ENCODE measurements at places on chromosomes 1 and 21.

DNA sequence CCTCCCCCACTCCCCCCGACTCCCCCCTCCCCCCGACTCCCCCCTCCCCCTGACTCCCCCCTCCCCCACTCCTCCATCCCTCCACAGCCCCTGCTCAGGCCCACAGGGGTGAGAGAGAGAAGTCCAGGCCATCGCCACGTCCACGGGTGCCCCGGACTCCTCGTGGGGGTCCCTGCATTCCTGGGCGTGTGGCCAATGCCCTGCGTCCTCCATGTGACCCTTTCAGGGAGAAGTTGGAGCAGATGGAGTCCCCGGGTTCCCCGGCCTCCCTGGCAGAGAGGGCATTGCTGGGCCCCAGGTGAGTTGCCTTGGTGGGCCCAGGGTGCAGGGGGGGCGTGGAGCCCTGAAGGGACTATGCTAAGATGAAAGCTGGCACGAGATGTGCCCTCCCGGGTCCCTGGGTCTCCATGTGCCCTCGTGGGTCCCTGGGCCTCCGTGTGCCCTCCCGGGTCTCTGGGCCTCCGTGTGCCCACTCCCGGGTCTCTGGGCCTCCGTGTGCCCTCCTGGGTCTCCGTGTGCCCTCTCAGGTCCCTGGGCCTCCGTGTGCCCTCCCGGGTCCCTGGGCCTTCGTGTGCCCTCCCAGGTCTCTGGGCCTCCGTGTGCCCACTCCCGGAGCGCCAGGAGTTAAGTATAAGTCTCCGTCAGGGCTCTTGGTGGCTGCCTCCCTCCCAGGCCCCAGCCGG is 52.0 kb downstream of the SLC19A1 start:
- no peak for DNase-seq

GRCh38 chr1:55718758-55719671 is 503.9 kb upstream of the USP24 start:
- no peak for DNase-seq

DNA sequence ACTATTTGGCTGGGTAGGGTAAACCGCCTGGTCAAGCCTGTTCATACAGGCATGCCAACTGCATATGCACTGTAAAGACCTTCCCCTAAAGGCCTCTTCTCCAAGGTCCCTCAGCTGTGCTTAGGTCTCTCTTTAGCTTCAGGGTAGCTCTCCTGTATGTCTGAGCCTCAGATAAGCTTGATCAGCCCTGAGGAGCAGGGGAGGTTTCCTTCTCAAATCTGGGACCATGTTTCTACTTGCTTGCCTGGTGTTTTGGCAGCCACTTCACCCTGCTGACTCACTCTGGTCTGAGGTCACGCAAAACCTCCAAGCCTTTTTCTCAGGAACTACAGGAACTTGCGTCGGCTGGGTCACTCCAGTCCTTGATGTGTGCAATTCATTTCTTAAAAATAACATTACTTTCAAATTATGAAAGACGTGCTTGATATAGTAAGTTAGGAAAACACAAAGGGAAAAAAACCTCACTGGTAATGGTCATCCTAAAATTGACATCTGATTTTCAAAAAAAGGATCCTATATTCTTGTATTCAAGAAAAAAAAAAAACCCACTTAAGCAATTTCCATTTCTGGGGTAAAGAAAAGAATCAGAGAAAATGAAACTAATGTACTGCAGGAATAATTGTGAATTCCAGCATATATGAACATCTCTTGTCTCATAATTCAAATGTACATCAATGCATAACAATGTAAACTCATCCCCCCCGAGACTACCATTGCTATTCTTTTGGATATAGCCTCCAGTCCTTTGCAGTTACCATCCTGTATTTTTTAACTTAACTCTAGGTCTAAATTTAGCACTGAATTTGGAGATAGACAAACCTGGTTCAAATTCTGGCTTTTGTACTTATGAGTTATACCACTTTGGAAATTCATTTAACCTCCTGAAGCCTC is 24.8 kb upstream of the RNF19B start:
- DNase-seq, result no peak

- no peak for DNase-seq
These were observed 9.6 kb downstream of the LRRC47 start for GRCh38 chr1:3786468-3787348.

GRCh38 chr1:183279835-183280234 is 93.8 kb downstream of the LAMC2 start:
- no peak for DNase-seq

- DNase-seq, result no peak
These were observed 15.2 kb downstream of the KIRREL1 start for GRCh38 chr1:158008630-158009029.

DNA sequence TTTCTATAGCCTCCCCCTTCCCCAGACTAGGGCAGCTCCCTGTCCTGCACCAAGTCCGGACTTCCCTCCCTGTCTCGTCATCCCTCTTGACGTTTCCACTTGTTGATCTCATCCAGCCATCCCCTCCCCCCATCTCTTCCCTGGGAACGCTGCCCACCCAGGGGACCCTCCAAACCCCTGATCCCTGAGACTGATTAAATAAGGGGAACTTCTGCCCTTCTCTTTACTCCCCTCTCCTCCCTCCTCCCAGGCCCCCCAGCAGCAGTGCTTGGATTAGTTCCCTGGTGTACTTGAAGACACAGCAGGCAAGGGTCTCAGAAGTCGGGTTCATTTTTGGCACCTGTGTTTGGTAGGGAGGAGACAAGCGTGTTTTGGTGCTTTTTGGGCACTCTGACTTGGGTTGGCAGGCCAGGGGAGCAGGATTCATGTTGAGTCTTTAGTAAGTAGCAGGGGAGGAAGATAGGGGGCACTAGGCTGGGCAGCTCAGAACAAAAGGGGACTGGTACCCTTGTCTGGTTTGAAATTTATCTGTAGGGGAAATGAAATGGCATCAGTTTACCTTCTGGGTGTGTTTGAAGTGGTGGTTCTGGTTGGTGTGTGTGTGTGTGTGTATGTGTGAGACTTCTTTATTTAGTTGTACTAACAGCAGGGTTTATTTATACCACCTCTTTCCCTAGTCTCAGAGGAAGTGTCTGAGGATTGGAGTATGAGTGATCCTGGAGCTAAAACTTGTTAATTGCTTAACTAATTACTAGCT is 11.1 kb downstream of the VANGL2 start:
- no peak for DNase-seq

- DNase-seq, result no peak
These were observed 78.9 kb upstream of the KCNK2 start for GRCh38 chr1:215003686-215004085.

GRCh38 chr21:37863842-37864241 is 52.4 kb downstream of the KCNJ6 start:
- DNase-seq, result no peak

- no peak for DNase-seq
These were observed 628 bp downstream of the C1orf159 start for GRCh38 chr1:1115136-1115785.

DNA sequence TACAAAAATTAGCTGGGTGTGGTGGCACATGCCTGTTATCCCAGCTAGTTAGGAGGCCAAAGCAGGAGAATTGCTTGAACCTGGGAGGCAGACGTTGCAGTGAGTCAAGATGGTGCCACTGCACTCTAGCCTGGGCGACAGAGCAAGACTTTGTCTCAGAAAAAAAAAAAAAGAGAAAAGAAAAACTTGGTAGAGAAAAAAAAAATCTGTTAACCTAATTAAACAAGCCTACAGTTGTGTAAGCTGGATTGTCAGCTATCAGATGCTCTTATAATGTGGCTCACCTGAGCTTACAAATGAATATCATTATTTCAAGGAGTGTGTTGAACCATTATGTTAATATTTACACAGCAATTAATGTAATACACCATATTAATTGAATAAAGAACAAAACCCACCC is 26.4 kb upstream of the EYA3 start:
- DNase-seq, result no peak

- DNase-seq, result no peak
These were observed 2.1 kb upstream of the SELENON start for GRCh38 chr1:25797939-25798338.

- DNase-seq, result no peak
These were observed 1.2 kb downstream of the BTF3L4 start for GRCh38 chr1:52057255-52057654.

GRCh38 chr1:95650631-95651030 is 416.6 kb downstream of the RWDD3 start:
- DNase-seq, result no peak

GRCh38 chr1:98749152-98749756 is 87.7 kb downstream of the SNX7 start:
- DNase-seq, result no peak
